ENCODE measurements at places on chromosomes 11 and 22.

GRCh38 chr11:34468209-34468841 is 29.6 kb downstream of the CAT start:
- peak; percentile 27 for DNase-seq

- DNase-seq: no peak
Observed at GRCh38 chr11:64624883-64625481, 34.0 kb downstream of the SLC22A12 start.

DNA sequence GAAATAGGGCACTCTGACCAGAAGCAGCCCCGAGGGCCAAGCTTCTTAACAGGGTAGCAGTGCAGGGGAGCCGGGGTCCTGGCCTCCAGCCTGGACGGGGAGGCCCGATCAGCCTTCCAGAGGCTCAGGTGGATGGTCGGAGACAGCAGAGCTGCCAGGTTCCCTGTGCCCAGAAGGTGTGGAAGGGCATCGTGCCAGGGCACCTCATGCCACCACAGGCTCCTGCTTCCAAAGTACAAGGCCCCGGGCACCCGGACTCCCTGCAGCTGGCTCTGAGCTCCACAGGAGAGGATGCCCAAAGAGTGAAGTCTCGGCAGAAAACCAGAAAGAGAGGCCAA is 14.3 kb downstream of the EHD1 start:
- DNase-seq: no peak

- DNase-seq: no peak
Observed at GRCh38 chr22:19855504-19856409, 1.1 kb upstream of the GNB1L start.

- no peak for DNase-seq
Observed at GRCh38 chr22:20654343-20655208, 119.3 kb upstream of the SERPIND1 start.

Measured in GM12892 (cell line).